Type B pancreatic cell (in vitro differentiated cells): ENCODE measurements at places on chromosomes 1 and 21.

GRCh38 chr1:152697701-152698600 is at the start of gene LCE2A:
LCE2A (plus strand) TSS chr1:152698345; CDS start chr1:152698902, 557 bp downstream.
- no peak for DNase-seq
- H3K36me3 ChIP-seq: no peaks in the 10 kb centered on the region
- H3K4me1 ChIP-seq: no peaks in the 10 kb centered on the region

- H3K27ac ChIP-seq: no peak overlapping the region
- H3K4me3 ChIP-seq: no peak overlapping the region
Observed at GRCh38 chr1:84969489-84970250, 27.2 kb downstream of the MCOLN2 start.

- H3K4me1 ChIP-seq: peaks cover 16% of the 10 kb centered on the region
- no peaks in the 10 kb centered on the region for H3K27me3 ChIP-seq
- peaks cover 33% of the 10 kb centered on the region for H3K36me3 ChIP-seq
- no peak overlapping the region for H3K27ac ChIP-seq
Observed at GRCh38 chr1:35288761-35289160, 20.3 kb downstream of the ZMYM4 start.

DNA sequence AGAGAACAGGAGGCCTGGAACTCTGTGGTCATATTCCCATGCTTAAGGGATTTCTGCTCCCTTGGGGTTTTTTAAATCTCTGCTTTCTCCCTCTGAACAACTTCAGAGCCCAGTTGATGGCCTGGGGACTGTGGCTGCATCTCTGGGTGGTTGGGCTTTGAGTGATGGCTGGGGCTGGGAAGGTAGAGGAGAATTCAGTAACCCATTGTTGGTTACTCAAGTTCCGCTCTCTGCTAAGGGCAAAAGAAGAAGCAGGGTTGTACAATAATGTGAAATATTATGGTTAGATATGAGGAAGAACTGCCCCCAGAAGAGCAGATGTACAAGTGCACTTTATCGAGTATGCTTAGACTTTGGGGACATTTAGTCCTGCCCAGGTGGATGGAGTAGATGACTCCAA is 72.1 kb upstream of the CNTN2 start:
- peaks cover 67% of the 10 kb centered on the region for H3K27me3 ChIP-seq
- DNase-seq: no peak
- H3K36me3 ChIP-seq: no peaks in the 10 kb centered on the region
- H3K4me3 ChIP-seq: no peak overlapping the region
- no peaks in the 10 kb centered on the region for H3K4me1 ChIP-seq

GRCh38 chr1:150622303-150622975 is 7.0 kb downstream of the ENSA start:
- no peaks in the 10 kb centered on the region for H3K27me3 ChIP-seq
- H3K4me3 ChIP-seq: peak overlapping the region; percentile 20
- H3K4me1 ChIP-seq: peaks cover 18% of the 10 kb centered on the region
- H3K36me3 ChIP-seq: peaks cover 42% of the 10 kb centered on the region
- peak overlapping the region; percentile 84 for H3K27ac ChIP-seq
- DNase-seq: no peak

GRCh38 chr21:44527983-44528633 is 11.9 kb downstream of the KRTAP10-1 start:
- H3K27me3 ChIP-seq: no peaks in the 10 kb centered on the region
- DNase-seq: no peak
- no peak overlapping the region for H3K27ac ChIP-seq
- H3K4me1 ChIP-seq: no peaks in the 10 kb centered on the region
- H3K36me3 ChIP-seq: no peaks in the 10 kb centered on the region

- H3K36me3 ChIP-seq: no peaks in the 10 kb centered on the region
- H3K4me3 ChIP-seq: no peak overlapping the region
- no peak overlapping the region for H3K27ac ChIP-seq
- H3K27me3 ChIP-seq: no peaks in the 10 kb centered on the region
Observed at GRCh38 chr1:193113258-193113991, 8.2 kb upstream of the GLRX2 start.

- no peak overlapping the region for H3K4me3 ChIP-seq
- no peaks in the 10 kb centered on the region for H3K4me1 ChIP-seq
- no peak for DNase-seq
- peaks cover 23% of the 10 kb centered on the region for H3K27me3 ChIP-seq
- no peak overlapping the region for H3K27ac ChIP-seq
Observed at GRCh38 chr21:38129711-38130110, 127.1 kb upstream of the KCNJ15 start.

- no peaks in the 10 kb centered on the region for H3K36me3 ChIP-seq
- no peak overlapping the region for H3K27ac ChIP-seq
- no peak for DNase-seq
- no peak overlapping the region for H3K4me3 ChIP-seq
- peaks cover 3% of the 10 kb centered on the region for H3K27me3 ChIP-seq
- H3K4me1 ChIP-seq: peaks cover 37% of the 10 kb centered on the region
Observed at GRCh38 chr1:96995351-96995750, 273.8 kb downstream of the PTBP2 start.

DNA sequence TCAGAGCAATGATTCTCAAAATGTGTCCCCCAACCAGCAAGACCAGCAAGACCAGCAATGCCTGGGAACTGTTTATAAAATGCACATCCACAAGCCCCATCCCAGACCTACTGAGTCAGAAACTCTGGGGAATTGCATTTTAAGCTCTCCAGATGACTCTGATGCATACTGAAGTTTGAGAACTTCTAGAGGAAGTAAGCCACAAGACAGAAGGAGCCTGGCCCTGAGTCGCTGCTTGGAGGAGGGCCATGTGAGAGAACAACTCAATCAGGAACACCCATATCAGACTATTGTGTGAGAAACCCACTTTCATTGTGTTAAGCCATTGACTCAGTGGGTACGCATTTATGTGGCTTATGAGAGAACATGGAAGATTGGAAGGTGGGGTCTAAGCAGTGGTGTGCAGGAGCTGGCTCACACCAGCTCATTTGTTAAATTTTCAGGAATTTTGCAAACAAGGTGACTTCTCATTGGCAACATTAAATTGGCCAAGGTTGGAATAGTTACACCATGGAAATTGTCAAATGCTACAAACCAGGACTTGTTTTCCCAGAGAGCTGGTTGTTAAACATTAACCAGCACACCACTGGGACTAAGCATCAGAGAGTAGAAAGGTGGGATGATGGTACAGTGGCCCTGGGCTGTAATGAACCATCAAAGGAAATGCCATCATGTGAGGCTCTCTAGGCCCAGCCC is 38.9 kb downstream of the ATP1A1 start:
- peaks cover 18% of the 10 kb centered on the region for H3K4me1 ChIP-seq
- no peak overlapping the region for H3K4me3 ChIP-seq
- no peaks in the 10 kb centered on the region for H3K27me3 ChIP-seq
- peaks cover 15% of the 10 kb centered on the region for H3K36me3 ChIP-seq

DNA sequence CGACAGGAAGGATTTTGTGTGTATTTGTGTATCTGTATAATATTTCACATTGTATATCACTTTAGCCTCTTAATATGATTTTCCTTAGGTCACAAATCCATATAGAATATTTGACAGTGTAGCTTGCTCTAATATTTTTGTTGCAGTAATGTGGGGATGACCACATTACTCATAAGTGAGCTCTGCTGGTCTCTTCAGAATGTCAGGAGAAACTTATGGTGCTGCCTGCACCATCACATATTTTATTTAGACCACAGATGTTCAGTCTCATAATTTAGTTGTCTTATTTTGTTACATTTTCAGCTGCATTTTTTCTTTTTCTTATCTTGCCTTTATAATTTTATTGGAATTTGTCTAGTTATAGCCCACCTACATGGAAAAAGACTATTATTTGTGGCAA is 205.3 kb downstream of the PBX1 start:
- peaks cover 35% of the 10 kb centered on the region for H3K36me3 ChIP-seq
- H3K4me1 ChIP-seq: peaks cover 55% of the 10 kb centered on the region
- H3K27ac ChIP-seq: peak overlapping the region; percentile 53
- no peak overlapping the region for H3K4me3 ChIP-seq
- no peaks in the 10 kb centered on the region for H3K27me3 ChIP-seq
- DNase-seq: no peak

DNA sequence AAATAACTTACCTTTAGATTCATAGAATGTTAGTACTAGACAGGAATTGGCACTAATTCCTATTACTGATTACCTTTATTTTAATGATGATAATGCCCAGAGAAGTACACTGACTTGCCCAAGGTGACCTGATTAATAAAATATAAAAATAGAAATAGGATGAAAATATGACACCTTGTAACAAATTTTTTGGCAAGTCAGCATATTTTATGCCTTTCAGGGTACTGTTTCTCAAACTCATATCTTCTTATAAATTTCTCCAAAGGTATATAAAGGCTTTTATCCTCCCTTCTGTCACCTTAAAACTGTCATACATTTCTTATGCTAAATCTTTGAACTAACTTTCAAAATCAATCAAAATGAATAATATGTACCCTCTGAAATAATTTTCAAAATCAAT is 171.4 kb downstream of the LRRC40 start:
- H3K27ac ChIP-seq: no peak overlapping the region
- no peaks in the 10 kb centered on the region for H3K36me3 ChIP-seq
- no peak for DNase-seq

GRCh38 chr1:203765029-203765837 is at the start of gene LAX1:
LAX1 (plus strand) TSS chr1:203765183; CDS start chr1:203765566, 383 bp downstream.
- no peak within 1 kb of the TSS for H3K27ac ChIP-seq
- peaks cover 14% of the 10 kb centered on the region for H3K4me1 ChIP-seq
- no peak for DNase-seq
- H3K4me3 ChIP-seq: no peak within 1 kb of the TSS

GRCh38 chr21:16309250-16309971 is 579.6 kb downstream of the USP25 start:
- DNase-seq: no peak
- peak overlapping the region; percentile 75 for H3K4me3 ChIP-seq
- H3K4me1 ChIP-seq: peaks cover 36% of the 10 kb centered on the region

DNA sequence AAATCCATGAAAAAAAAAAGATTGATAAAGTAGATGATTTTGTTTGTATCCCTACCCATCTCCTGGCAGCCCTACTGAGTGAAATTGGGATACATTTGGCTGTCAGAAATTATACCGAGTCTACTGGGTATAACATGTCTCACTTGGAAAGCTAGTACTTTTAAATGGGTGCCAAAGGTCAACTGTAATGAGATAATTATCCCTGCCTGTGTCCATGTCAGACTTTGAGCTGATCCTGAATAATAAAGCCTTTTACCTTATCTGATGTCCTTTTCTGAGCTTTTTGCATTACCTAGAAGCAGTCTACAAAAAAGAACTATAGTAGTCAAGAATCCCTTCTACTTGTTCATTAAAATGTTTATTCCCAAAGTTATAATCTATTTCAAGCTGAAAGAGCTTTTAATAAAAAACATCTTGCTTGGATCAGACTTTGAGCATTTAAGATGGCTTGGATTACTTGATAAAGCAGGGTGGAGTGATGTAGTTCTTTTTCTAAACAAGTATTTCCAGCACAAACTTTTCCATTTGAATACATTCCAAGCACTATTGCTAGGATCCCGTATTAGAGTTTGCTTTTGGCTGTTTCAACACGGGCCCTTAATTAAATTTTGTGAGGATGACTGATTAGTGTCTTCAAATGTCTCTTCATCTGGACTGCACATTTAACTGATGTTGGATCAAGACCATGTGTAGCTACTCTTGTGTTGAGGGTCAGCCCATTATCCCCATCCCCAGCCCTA is 69.2 kb downstream of the DTL start:
- no peak overlapping the region for H3K27ac ChIP-seq
- H3K27me3 ChIP-seq: no peaks in the 10 kb centered on the region
- peaks cover 11% of the 10 kb centered on the region for H3K36me3 ChIP-seq
- DNase-seq: no peak

- H3K27me3 ChIP-seq: no peaks in the 10 kb centered on the region
- H3K27ac ChIP-seq: peak overlapping the region; percentile 95
- peaks cover 24% of the 10 kb centered on the region for H3K4me1 ChIP-seq
- DNase-seq: no peak
Observed at GRCh38 chr1:40899230-40899870, 37.2 kb upstream of the CITED4 start.

GRCh38 chr1:62144238-62144831 is 50.3 kb upstream of the L1TD1 start:
- no peak for DNase-seq
- H3K36me3 ChIP-seq: peaks cover 24% of the 10 kb centered on the region
- H3K27ac ChIP-seq: no peak overlapping the region
- H3K27me3 ChIP-seq: no peaks in the 10 kb centered on the region
- no peak overlapping the region for H3K4me3 ChIP-seq

GRCh38 chr1:184630679-184631060 is 124.0 kb downstream of the EDEM3 start:
- peaks cover 9% of the 10 kb centered on the region for H3K4me1 ChIP-seq
- no peak overlapping the region for H3K4me3 ChIP-seq
- no peak overlapping the region for H3K27ac ChIP-seq
- H3K36me3 ChIP-seq: no peaks in the 10 kb centered on the region

DNA sequence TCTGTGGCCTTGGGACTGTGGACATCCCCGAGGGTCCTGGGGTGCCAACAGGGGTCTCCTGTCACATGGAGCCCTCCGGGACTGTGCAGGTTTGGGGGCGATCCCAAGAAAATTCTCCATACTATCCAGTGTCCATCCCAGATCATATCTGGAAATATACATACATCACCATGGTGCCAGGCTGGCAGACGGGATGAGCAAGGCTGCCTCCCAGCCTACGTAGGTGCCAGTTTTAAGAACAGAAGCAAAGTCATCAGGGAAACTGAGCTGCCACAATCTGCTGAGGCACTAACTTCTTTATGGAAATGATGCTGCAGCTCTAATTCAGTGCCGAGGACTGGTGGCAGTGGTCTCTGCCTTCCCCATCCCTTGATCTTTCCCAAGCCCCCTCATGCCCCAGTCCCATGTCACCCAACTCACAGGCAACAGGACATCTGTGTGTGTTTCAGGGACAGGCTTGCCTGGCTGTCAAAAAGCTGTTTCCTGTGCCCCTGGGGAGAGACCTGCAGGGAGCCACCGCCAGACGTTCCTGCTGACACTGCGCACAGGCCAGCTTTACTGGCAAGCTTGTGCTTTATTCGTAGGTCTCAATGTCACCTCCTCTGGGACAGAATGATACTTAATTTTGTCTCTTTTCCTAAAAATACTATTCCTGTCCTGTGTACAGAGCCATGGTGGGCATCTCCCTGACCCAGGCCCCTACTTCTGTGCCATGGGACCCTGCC is 15.5 kb downstream of the TEX35 start:
- no peak overlapping the region for H3K4me3 ChIP-seq
- no peaks in the 10 kb centered on the region for H3K36me3 ChIP-seq
- DNase-seq: no peak
- no peak overlapping the region for H3K27ac ChIP-seq

GRCh38 chr21:34926803-34927467 is 122.2 kb downstream of the RUNX1 start:
- no peak for DNase-seq
- H3K4me3 ChIP-seq: no peak overlapping the region
- no peak overlapping the region for H3K27ac ChIP-seq
- H3K4me1 ChIP-seq: no peaks in the 10 kb centered on the region
- H3K27me3 ChIP-seq: peaks cover 3% of the 10 kb centered on the region

DNA sequence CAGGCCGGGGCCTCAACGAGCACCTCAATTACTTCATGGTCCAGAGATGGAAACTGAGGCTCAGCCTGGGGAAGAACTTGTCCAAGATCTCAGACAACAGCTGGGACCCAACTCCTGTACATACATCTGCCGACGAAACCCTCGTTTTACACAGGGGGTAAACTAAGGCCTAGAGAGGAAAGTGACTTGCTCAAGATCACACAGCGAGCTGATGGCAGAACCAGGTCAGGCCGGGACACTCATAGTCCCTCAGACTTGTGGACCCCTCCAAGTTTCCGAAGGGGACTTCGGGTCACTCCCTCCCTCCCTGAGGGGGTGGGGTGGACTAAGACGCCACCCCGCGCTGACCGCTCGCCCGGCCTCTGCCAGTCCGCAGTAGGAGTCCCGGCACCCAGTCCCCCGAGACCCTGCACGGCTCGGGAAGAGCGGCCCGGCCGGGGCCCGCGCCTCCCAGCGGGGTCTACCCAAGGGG is 430 bp downstream of the WASF2 start:
- H3K27ac ChIP-seq: peak overlapping the region; percentile 100
- DNase-seq: peak; percentile 77
- peak overlapping the region; percentile 98 for H3K4me3 ChIP-seq
- H3K27me3 ChIP-seq: no peaks in the 10 kb centered on the region
